ENCODE measurements at places on chromosomes 6 and 20. TPM values are rescaled to one million over a fixed set of nuclear protein-coding genes. Genes with fewer than 3 reads are reported as not detected.

GRCh38 chr20:15875446-15875845 is 697.8 kb downstream of the KIF16B start:
- no peak for DNase-seq

DNA sequence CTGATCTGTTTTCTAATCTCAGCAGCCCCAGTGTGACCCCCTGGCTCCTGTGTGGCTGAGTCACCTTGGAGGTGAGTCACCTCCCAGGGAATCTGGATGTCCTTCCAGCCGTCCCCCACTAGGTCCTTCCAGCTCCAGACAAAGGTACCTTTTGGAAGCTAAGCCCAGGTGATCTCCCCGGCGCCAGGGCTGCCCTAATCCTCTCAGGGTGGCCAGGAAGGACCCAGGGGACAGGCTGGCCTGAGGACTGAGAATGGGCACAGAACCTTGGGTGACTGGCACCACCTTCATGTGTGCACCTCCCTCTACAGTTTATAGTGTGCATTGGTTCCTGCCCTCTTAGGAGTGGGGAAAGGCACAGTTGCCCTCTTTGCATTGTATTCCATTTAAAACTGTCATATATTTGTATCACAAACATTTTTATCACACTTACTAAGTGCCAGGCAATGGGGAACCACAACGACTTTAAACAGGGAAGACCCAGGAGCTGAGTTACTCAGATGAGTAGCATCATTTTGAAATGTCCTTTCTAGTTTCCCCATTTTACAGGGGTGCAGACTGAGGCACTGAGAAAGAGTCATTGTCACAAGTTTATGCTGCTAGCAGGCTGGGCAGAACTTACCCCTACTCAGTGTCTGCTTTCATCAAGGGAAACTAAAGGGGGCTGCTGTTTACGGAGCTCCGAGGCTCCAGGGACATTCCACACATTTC is 2.6 kb upstream of the BPIFB4 start:
- no peak for DNase-seq

DNA sequence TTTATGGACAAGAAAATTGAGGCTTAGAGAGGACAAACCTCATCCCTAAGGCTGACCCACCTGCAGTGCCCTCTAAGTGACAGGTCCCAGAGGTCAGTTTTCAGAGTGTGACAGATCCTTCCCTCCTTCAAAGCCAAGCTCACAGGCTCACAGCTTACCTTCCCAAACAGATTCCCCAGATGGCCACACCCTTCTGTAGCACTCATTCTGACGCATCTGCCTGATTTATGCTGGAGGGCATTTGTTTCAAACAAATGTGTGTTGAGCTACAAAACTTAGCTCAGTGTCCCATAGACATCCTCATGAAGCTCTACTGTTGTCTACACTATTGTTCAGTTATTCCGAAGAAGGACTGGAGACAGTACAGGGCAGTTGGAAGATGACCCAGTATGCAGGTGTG is 60.6 kb upstream of the RIN2 start:
- no peak for DNase-seq

- no peak for DNase-seq
These were observed 771 bp upstream of the SNAI1 start for GRCh38 chr20:49982072-49982345.

GRCh38 chr6:83998021-83998584 is 35.5 kb upstream of the MRAP2 start:
- DNase-seq, result no peak

GRCh38 chr6:40307712-40308111 is 279.5 kb downstream of the LRFN2 start:
- DNase-seq, result no peak

GRCh38 chr20:56769921-56770600 is 141.0 kb downstream of the TFAP2C start:
- DNase-seq, result no peak

DNA sequence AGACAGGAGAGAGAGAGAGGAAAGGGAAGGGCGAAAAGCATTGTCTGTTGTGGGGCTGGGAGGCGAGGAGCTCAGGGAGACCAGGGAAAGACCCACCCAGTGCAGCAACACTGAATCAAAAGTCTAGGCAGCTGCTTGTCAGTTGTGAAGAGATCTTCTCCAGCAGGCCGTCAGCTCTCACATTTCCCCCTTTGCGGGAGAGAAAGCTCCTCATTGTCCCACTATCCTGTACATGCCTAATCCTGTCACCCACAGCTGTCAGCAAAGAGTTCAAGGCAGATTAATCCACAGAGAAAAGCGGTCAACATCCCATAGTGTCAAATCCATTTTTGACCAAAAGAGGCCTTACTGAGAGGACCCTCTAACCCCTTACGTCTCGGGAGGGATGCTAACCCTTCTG is 27.3 kb downstream of the RNF182 start:
- DNase-seq, result no peak

GRCh38 chr6:14283600-14284235 is 166.1 kb downstream of the CD83 start:
- DNase-seq, result no peak

- DNase-seq, result no peak
These were observed 93.4 kb upstream of the NHSL1 start for GRCh38 chr6:138592749-138593123.

- DNase-seq, result no peak
These were observed 119.9 kb downstream of the INSM1 start for GRCh38 chr20:20487811-20488210.

GRCh38 chr6:54860132-54860531 is 13.6 kb downstream of the FAM83B start:
- DNase-seq, result no peak

GRCh38 chr20:17622851-17623508 is 53.1 kb downstream of the DSTN start:
- DNase-seq, result no peak

GRCh38 chr6:119848696-119849095 is 499.1 kb upstream of the MAN1A1 start:
- DNase-seq, result no peak

- DNase-seq, result peak; percentile 46
These were observed 538 bp upstream of the GRM1 start for GRCh38 chr6:146028252-146028795.

DNA sequence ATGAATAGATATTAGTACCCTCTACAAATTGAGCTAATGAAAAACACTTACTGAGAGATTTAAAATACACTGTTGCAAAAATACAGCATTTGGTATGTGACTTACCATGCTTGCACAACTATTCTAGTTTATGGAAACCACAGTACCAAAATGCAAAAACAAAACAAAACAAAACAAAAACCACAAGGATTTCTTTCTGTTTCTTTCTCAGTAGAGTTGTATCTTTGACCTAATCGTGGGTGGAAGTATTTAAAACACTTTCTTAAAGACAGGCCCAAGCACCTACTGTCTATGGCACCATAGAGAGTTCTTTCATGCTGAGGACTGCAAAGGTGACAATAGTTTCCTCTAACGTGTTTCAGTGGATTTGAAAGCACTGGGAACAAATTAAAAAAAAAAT is 95.3 kb upstream of the C6orf118 start:
- no peak for DNase-seq

- no peak for DNase-seq
These were observed 9.7 kb downstream of the LINC00237 start for GRCh38 chr20:21096321-21097043.

- DNase-seq, result peak; percentile 44
These were observed 904 bp downstream of the B3GALT4 start for GRCh38 chr6:33277663-33278391.

DNA sequence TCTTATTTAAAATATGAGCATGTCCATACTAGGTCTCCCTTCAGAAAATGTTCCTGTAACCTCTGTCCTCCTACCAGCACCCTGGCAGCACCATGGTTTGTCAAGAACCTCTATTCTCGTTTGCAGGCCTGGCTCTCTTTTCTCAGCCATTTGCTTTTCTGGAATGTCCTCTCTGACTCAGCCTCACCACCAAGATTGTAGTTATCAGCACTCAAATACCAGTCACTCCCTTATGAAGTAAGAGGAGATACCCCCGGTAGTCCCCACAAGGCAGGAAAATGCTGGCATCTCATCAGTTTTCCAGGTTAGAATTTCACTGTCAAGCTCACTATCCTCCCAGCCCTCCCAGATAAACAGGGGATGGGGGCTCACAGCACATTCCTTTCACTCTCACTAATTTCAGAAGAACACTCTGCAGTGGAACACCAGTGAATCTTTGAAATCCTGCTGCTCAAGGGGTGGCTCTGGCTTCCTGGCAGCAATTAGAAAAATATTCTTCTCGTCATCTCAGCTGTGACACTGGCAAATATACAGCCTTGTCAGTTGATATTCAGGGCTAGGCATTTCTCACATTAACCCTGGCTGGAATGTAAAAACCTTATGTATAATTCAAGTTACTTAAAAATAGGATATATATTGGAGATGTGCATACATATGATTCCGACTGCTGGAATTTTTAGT is 129.2 kb downstream of the TBX18 start:
- no peak for DNase-seq

- no peak for DNase-seq
These were observed 415 bp upstream of the CUL9 start for GRCh38 chr6:43181621-43181941.

- no peak for DNase-seq
These were observed 36.1 kb downstream of the MDFI start for GRCh38 chr6:41674231-41675000.

GRCh38 chr6:104640761-104641160 is 219.0 kb downstream of the HACE1 start:
- DNase-seq, result no peak

- DNase-seq, result no peak
These were observed 88.3 kb upstream of the HTR1E start for GRCh38 chr6:86848986-86849385.

- DNase-seq, result peak; percentile 46
These were observed 5.5 kb upstream of the NTSR1 start for GRCh38 chr20:62702895-62703852.

DNA sequence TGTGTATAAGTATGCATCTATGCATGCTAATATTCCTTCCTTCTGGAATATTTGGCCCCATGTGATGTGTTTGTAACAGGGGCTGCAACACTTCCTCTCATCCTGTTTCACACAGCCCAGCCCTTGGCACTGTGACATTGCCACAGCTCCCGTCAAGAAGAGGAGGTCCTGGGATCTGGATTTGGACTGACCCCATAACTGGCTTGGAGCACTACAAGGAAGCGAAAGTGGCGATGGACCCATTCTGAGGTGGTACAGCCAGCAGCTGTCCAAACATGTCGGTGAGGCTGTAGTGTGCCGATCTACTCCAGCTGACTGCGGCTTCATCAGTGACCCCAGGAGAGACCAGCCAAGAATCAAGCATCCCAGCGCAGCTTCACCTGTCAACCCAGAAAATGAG is 18.2 kb downstream of the SYNDIG1 start:
- no peak for DNase-seq

The FOXC1 gene
- not detected for total RNA-seq

The HINT3 gene
- 11.7 TPM for total RNA-seq

The PERP gene
- 18.0 TPM for total RNA-seq

The TSPO2 gene
- total RNA-seq, result not detected

The TREML2 gene
- 21.5 TPM for total RNA-seq

The FLRT3 gene
- not detected for total RNA-seq

The KCNG1 gene
- 0.30 TPM for total RNA-seq

The SLC17A2 gene
- total RNA-seq, result not detected

The GSS gene
- 60.0 TPM for total RNA-seq

The EGFL8 gene
- total RNA-seq, result 5.1 TPM

The ADGRB3 gene
- total RNA-seq, result not detected

The CST5 gene
- not detected for total RNA-seq

The MATN4 gene
- total RNA-seq, result 0.83 TPM

The PRICKLE4 gene
- not detected for total RNA-seq

The MMP24 gene
- total RNA-seq, result not detected

The TRDN gene
- total RNA-seq, result not detected
